ENCODE measurements at places on chromosomes 11 and 22.

DNA sequence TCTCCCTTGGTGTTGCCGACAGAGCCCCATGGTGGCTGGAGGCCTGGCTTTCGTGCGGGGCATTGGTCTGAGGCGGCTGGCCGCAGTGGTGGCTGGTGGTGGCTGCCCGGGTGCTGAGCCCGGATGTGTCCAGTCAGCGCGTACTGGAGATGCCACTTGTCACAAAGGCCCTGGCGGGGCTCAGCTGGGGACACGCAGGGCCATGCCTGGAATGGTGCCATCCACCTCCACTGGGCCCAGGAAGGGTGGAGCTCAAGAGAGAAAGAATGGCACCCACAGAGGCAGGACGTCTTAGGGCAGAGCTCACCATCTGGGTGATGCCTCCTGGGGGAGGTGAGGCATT is 92.5 kb downstream of the CEP164 start:
- no peak for DNase-seq

GRCh38 chr11:8810540-8811301 is 100.3 kb upstream of the AKIP1 start:
- DNase-seq: peak; percentile 75

- no peak for DNase-seq
Measured at GRCh38 chr11:36395978-36396736, 100.1 kb downstream of the PRR5L start.

- no peak for DNase-seq
Measured at GRCh38 chr11:69862331-69862771, 43.1 kb upstream of the FGF3 start.

DNA sequence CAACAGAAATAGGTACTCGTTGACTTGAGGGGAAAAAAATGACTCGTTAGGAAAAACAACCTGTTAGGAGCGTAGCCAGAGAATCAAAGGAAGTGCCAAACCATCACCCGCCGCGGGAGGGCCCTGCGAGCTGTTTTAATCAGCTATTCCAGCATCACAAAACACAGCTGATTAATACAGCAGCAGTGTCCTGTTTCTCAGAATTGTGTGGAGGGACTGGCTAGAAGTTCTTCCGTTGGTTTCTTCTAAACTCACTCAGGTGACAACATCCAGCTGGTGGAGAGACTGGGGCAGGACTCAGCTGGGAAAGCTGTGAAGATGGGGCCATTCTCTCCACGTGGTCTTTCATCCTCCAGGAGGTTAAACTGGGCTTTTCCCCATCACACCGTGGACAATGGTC is 28.0 kb downstream of the HSPA8 start:
- DNase-seq: no peak

DNA sequence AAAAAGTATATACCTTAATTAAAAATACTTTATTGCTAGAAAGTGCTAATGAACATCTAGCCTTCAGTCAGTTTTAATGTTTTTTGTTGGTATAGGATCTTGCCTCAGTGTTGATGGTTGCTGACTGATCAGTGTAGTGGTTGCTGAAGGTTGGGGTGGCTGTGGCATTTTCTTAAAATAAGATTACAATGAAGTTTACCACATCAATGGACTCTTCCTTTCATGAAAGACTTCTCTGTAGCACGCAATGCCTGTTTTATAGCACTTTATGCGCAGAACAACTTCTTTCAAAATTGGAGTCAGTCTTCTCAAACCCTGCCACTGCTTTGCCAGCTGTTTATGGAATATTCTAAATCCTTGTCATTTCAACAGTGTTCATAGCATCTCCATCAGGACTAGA is 50.6 kb downstream of the LDLRAD3 start:
- DNase-seq: no peak

DNA sequence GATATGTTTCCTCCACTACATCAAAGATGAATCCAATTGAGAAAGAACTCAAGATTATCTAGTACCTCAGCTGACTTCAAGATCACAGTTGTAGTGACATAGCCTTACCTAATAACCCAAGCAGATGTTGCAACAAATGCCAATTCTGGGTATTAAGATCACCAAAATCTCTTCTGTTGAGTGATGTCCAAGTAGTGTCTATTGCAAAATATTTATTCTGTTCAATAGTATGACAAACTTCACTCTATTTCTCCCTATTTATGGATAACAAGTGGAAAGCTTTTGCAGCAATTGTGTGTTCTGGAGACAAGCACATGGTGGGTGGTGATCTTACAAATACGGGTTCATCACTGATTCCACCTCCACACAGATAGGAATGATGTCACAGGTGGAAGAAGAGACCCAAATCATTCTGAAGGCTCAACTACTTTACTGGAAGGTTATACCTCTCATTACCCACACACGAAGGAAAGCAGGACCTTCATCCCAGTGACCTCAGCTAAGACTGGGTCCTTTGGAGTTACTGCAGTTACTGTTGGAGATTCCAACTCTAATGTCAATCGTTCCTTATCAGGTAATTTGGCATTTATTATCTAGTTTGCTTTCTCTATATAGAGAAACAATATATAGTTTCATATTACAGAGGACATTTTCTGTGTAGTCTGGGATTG is 72.0 kb downstream of the CD44 start:
- no peak for DNase-seq

- peak; percentile 55 for DNase-seq
Measured at GRCh38 chr11:6757373-6757967, 14.3 kb downstream of the OR2AG2 start.

DNA sequence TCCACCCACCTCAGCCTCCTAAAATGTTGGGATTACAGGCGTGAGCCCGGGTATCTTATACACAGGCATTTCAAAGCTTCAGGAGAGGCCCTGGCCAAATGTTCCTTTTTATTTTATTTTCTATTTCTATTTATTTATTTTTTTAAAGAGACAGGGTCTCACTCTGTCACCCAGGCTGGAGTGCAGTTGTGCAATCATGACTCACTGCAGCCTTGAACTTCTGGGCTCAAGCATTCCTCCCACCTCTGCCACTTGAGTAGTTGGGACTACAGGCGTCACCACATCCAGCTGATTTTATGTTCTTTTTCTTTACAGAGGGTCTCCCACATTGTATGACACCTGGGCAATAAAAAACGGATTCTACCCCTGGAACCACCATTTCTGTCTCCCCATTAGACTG is 71.2 kb downstream of the FBXO7 start:
- peak; percentile 33 for DNase-seq

GRCh38 chr11:65960824-65961266 is 689 bp upstream of the SART1 start:
- no peak for DNase-seq

GRCh38 chr11:67504005-67504949 is 886 bp downstream of the PITPNM1 start:
- DNase-seq: no peak
